ENCODE measurements at places on chromosomes 1 and 21.

DNA sequence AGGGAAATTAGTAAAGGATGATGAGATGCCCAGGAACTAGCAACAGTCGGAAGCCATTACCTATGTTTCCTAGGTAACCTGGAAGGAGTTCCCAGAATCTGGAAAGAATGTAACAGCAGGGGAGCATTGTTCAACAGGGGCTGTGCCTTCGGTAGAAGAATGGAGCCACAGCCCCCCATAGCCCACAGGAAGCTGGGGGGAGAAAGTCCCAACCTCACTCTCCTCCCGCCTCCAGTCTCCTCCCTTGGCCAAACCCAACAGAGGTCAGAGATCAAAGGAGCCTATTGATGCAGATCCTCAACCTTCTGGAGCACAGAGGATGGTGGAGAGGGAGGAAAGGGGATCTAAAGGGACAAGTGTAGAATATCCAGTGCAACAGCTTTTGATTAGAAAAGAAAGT lies 131.5 kb upstream of the SLC44A3 start:
- DNase-seq, result no peak

- DNase-seq, result no peak
Observed at GRCh38 chr1:183847641-183848040, 42.7 kb downstream of the RGL1 start.

- DNase-seq, result no peak
Observed at GRCh38 chr1:22562584-22563583, at the start of gene EPHA8. Gene EPHA8, plus strand, starts transcription at chr1:22563489. Its CDS starts 147 bp downstream, at chr1:22563636.

GRCh38 chr1:229136822-229137221 lies 134.1 kb upstream of the RAB4A start:
- no peak for DNase-seq

- no peak for DNase-seq
Observed at GRCh38 chr21:42105476-42106315, 34.6 kb downstream of the UMODL1 start.

DNA sequence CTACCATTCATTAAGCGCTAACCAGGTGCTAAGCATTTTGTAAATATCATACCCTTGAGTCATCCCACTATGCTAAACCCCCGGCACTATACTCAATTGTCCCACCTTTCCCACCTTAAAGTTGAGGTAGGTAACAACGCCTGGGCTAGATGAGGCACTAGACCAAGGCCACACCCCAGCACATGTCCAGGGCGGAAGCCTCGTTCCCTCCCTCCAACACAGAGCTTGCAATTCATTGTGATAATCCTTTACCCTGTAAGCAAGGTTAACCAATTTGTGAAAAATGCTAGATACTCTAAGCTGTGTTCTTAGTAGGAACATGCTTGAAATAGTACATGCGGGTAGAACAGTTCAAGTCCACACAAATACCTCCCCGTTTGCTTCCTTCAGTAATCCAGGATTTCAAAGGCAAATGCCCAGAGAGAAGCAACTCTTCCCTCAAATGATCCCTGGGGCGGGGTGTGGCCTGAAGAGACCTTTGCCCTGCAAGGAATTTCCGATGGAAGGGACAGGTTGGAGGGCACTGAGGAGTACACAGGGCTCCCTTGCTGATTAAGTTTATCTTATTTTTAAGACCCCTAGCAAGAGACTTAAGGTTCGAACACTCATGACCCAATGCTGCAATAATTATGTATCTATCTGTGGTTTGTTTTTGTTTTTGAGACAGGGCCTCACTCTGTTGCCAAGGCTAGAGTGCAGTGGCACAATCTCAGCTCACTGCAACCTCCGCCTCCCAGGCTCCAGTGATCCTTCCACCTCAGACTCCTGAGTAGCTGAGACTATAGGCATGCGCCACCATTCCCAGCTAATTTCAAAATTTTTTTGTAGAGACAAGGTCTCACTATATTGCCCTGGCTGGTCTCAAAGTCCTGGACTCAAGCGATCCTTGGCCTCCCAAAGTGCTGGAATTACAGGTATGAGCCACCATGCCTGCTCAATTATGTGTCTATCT lies 2.6 kb downstream of the RSPH1 start:
- DNase-seq, result no peak

All from stimulated activated CD4-positive, alpha-beta T cell treated with anti-CD3 and anti-CD28 coated beads, TNF-alpha, amount 100 ng/mL, for 1 hour (primary cell).